Stimulated activated CD8-positive, alpha-beta memory T cell treated with anti-CD3 and anti-CD28 coated beads, Interleukin-4, amount 100 ng/mL, for 1 hour (primary cell): ENCODE measurements at places on chromosomes 3 and 15.

- no peak for DNase-seq
Measured at GRCh38 chr15:51327081-51327480, 11.3 kb downstream of the CYP19A1 start.

DNA sequence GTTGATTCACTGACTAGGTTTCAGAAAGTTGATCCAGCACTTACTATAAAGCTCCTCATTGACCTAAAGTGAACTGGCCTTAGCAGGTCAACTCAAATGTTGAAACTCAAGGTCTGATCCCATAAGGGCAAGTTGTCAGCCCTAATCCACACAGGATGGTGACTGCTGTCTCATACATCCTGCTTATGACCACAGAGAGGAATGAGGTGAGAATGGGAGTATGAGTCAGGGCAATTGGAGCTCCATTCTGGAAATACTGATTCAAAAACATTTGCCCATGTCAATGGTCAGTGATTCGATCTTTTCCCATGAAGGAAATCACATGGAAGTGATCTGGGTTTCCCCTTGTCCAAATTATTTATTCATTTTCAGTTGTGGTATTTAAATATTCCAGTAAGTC lies 78.7 kb downstream of the ZNF385D start:
- DNase-seq, result no peak

GRCh38 chr15:100973351-100974111 lies 54.4 kb downstream of the LRRK1 start:
- DNase-seq, result no peak

DNA sequence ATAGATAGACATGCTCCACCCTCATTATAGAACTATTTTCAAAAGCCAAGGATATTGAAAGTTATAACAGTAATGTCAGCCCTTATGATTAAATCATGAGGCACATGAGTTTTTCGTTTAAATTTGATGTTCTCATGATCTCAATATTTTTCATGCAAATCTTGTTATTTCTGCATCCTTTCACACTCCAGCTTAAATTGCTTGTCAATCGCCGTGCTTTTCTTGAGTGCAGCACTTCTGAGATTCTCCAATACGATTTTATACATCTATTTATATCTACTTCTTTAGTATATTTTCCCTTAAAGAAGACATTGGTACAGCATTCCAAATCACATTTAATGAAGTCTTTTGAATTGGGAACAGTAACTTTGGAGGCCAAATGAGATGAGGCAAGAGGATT lies 171.2 kb upstream of the GBE1 start:
- DNase-seq, result no peak

DNA sequence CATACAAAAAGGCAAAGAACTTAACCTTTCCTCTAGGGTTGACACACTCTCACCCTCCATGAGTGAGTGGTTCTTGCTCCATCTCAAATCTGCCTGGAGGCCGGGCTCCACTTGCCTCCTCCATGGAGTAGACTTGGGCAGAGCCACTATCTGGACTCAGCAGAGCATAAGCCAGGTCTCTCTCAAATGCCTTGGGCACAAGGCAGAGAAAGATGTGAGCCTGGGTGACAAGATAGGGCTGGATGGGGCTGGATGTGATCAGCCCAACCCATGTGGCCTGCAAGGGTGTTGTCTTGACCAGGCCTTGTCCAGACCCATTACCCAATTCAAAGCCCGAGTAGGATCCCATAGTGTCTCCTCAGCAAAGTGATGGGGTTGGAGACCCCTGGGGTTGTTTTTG lies 4.2 kb upstream of the RPL29 start:
- DNase-seq, result no peak

DNA sequence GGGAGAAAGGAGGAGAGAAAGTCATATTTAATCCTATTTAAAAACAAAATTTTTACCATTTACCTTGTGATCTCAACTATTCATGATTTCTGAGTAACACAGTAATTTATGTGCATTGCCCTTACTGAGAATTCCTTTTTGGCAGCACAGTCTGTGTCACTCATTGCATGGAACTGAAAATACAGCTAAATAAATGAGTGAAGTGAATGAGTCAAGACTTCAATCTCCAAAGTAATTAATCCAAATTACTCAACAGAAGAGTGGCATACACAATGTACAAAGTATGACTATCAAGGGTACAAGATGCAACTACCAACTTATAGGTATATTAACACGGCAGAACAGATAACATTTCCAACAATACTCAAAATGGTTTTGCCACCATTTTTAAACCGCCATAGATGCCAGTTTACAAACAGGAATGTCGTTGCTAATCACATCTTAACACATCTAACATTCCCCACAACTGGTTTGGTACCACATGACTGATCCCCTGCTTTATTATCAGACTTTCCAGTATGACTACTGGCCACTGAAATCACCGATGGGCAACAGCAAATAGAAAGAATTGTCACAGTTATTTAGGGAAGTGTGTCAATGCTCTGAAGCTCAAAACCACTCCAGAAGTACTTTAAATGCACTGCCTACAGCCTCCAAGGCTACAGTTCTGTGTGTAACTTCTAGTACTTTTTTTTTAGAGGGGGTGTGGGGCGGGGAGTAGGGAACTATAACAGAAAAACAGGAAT lies 410.4 kb downstream of the SHQ1 start:
- no peak for DNase-seq

GRCh38 chr3:4828279-4829030 lies 150.8 kb upstream of the BHLHE40 start:
- no peak for DNase-seq

- DNase-seq, result no peak
Measured at GRCh38 chr15:98666841-98667240, 18.5 kb downstream of the IGF1R start.

DNA sequence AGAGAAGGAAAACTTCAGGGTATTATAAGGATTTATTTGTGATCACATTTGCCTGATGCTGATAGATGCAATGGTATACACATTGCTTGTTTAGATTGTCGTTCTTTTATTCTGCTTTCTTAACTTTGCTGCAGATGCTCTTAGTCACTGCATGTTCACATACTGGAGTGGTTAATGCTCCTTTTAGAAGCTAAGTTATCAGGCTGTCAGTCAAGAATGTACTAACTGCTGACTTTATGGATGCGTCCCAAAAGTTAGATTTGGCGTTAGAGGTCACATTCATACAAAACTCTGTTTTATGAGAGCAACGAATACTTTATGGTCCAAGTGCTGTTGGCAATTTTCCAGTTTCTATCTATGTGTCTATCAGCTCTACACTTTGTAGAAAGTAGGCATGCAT lies 160.7 kb downstream of the BBX start:
- DNase-seq, result no peak

DNA sequence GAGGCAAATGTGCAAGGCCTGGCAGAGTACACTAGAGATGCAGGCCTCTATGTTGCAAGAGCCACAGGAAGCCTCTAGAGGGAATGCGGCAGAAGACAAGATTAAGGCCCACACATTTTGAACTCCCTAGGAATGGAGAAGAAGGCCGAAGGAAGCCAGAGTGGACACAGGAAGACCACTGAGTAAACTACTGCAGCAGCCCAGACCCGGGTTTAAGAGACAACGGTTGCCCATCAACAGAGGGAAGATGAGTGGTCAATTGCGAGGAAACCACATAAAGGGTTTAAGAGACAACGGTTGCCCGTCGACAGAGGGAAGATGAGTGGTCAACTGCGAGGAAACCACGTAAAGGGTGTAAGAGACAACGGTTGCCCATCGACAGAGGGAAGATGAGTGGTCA lies 14.6 kb downstream of the CHSY1 start:
- DNase-seq, result no peak

DNA sequence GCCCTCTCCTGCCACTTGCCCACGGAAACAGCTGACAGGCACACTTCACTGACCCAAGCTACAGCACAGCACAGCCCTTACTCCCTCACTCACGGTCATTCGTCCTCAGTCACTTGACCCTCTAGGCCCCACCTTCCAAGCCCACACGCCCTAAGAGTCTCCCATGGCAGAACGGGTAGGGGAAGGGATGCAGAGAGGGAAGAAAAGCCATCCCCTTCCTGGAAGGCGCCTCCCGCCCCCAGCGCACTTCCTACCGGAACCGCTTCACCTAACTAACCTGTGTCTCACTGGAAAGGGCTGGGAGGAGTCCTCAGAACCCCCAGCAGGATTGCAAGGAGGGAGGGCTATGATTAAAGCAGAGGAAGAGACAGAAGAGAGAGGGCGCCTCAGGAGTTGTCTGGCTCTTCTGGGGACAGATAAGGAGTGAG lies 22.9 kb downstream of the EPHB3 start:
- DNase-seq, result no peak

- no peak for DNase-seq
Measured at GRCh38 chr3:148998715-148999423, 7.5 kb downstream of the GYG1 start.

DNA sequence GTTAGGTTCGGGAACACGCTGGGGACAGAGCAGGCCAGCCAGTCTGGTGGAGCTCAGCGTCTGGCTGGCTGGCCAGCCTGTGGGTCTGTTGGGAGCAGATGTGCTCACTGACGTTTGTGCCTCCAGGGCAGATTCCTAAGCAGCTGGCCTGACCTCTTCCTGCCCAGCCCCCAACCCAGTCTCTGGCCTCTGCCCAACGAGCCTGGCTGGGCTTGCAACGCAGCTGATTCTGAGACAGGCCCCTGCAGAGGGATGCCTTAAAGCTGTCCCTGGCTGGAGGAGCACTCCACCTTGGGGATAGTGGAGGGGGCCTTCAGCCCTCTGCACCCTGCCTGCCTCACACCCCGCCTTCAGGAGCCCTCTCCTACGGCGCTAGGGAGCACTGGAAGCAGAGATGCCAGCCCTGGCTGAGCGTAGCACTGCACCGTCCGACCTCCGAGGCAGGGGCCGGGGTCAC lies 46.0 kb downstream of the KLF13 start:
- no peak for DNase-seq

GRCh38 chr15:55277715-55278114 lies 11.9 kb downstream of the RAB27A start:
- no peak for DNase-seq

GRCh38 chr3:133162670-133163305 lies 124.6 kb downstream of the TMEM108 start:
- DNase-seq, result no peak

- no peak for DNase-seq
Measured at GRCh38 chr3:106119614-106120082, 250.8 kb upstream of the CBLB start.

- DNase-seq, result no peak
Measured at GRCh38 chr3:122067588-122068240, 12.6 kb downstream of the CD86 start.

GRCh38 chr3:187750006-187750512 lies 4.8 kb upstream of the BCL6 start:
- no peak for DNase-seq

GRCh38 chr3:33218446-33219174 lies at the start of gene SUSD5:
Gene SUSD5, minus strand, starts transcription at chr3:33218810. Its CDS starts 13 bp downstream, at chr3:33218797.
- DNase-seq, result no peak
